ENCODE measurements at places on chromosomes 3 and 15.

DNA sequence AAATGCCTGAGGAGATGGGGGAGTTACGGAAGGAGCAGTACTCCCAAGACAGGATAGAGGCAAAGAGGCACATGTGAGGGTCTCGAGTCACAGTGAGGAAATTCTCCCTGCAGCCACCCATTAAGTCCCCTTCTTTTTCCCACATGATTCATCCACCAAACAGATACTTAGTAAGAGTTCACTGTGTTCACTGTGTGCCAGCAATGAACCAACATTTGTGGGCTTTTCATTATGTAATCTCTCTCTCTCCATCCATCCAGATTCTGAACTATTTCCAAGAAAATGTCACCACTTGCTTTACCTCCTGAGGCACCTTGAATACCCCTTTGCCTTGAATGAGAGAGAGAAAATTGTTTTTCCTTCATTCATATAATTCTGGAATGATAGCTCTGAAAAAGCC is 24.6 kb upstream of the LRRFIP2 start:
- DNase-seq: peak; percentile 30

DNA sequence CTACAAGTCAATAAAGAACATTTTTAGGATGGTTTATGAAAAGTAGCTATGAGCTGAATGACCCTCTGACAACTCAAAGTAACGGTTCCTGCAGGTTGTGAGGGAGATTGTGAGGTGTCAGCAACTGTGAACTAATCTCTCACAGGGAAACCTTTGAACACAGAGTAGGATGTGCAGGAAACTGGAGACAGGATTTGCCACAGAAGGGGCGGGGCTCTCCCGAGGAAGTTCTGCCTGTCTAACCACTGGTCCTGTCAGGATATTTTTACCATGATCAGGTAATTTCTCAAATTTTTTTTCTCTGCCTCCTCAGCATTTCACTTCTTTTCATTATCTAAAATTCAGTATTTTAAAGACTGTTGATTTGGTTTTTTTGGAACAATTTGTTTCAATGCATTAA is 33.3 kb downstream of the LEO1 start:
- no peak for DNase-seq

- DNase-seq: no peak
Observed at GRCh38 chr3:42022355-42022754, 60.5 kb upstream of the ULK4 start.

DNA sequence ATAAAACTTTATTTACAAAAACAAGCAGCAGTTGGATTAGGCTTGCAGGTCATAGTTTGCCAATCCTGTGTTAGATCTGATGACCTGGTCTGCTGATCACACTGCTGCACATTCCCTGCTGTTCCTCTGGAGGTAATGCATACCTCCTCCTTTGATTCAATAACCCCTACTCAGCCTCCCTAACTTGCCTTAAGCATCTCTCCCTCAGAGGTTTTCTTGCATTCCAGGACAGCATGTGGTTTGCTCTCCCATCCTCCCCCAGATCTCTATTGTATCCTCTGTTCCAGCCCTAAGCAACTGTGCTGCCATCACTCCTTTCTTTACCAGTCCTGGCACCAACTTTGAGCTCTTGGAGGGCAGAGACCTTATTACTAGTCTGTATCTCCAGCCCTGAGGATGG is 63.4 kb downstream of the CACNA2D3 start:
- DNase-seq: no peak

DNA sequence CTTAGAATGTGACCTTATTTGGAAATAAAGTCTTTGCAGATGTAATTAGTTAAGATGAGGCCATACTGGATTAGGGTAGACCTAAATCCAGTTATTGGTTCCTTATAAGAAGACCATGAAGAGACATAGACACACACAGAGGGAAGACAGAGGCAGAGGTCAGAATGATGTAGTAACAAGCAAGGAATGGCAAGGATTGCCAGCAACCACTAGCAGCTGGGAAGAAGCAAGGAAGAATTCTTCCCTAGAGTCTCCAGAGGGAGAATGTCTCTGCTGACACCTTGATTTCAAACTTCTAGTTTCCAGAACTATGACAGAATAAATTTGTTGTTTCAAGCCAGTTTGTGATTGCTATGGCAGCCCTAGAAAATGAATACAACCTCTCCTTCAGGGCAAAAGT is 116.7 kb downstream of the WDR76 start:
- peak; percentile 52 for DNase-seq

- DNase-seq: no peak
Observed at GRCh38 chr15:57012556-57012955, 94.1 kb downstream of the TCF12 start.

- DNase-seq: no peak
Observed at GRCh38 chr3:88152841-88153240, 3.1 kb downstream of the C3orf38 start.

- no peak for DNase-seq
Observed at GRCh38 chr15:91231703-91232102, 131.6 kb downstream of the SV2B start.

DNA sequence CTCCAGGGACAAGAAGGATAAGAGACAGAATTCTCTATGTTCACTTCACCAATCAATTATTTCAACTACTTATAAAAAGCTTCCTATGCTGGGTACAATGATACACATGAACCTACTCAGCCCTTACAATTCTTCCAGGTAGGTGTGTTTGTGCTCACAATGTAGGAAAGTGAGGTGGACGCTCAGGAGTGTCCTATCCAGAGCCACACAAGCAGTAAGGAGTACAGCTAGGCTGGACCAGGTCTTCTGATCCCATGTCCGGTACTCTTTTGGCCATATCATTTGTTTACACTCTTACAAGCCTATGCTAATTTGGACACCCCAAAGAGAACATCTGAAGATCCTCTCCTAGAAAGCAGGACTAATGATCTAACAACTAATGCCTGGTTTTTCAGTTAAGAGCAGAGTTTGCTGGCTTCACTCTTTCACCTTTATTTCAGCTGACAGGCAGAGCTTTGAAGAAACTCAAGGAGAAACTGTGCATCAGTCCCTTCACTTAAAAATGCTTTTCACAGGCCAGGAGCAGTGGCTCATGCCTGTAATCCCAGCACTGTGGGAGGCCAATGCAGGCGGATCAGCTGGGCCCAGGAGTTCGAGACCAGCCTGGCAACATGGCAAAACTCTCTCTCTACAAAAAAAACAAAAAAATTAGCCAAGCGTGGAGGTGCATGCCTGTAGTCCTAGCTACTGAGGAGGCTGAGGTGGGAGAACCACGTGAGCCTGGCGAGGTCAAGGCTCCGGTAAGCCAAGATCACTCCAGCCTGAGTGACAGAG is 27.5 kb downstream of the IGF2BP2 start:
- DNase-seq: no peak

Measured in AG20443 (cell line).